ENCODE measurements at places on chromosomes 5 and 9. TPM values are rescaled to one million over a fixed set of nuclear protein-coding genes. Genes with fewer than 3 reads are reported as not detected.

The GFI1B gene
- not detected for total RNA-seq

The ERAP2 gene
- 6.8 TPM for total RNA-seq

The LRSAM1 gene
- 21.2 TPM for total RNA-seq

The SLC6A19 gene
- not detected for total RNA-seq

The TRIM36 gene
- total RNA-seq, result 0.29 TPM

The PCDHA1 gene
- not detected for total RNA-seq

The GDA gene
- total RNA-seq, result not detected

The ORM2 gene
- total RNA-seq, result not detected

The SOHLH1 gene
- not detected for total RNA-seq

The TAF11L10 gene
- not detected for total RNA-seq

The LRRTM2 gene
- 2.6 TPM for total RNA-seq

The C6 gene
- total RNA-seq, result not detected

The TTLL11 gene
- 9.1 TPM for total RNA-seq

The JAKMIP2 gene
- total RNA-seq, result 0.50 TPM

The GCNT4 gene
- 2.3 TPM for total RNA-seq

The FAM151B gene
- total RNA-seq, result 5.0 TPM

The SLC4A9 gene
- total RNA-seq, result not detected

The CCNI2 gene
- total RNA-seq, result not detected

The GRAMD2B gene
- total RNA-seq, result 10.6 TPM

The KIF20A gene
- total RNA-seq, result 12.2 TPM

The IFNA5 gene
- not detected for total RNA-seq

The TXNDC8 gene
- total RNA-seq, result not detected

The CCDC107 gene
- 12.4 TPM for total RNA-seq

The C5orf58 gene
- total RNA-seq, result not detected

The PCDHGA7 gene
- 8.4 TPM for total RNA-seq

The HCN1 gene
- total RNA-seq, result not detected

The FANCG gene
- 23.1 TPM for total RNA-seq

The ERCC8 gene
- total RNA-seq, result 30.7 TPM

The LRRC70 gene
- total RNA-seq, result 0.50 TPM

The SPINK7 gene
- total RNA-seq, result not detected

The LMNB1 gene
- 73.0 TPM for total RNA-seq

The ECSCR gene
- total RNA-seq, result 0.33 TPM

The SEMA4D gene
- 0.66 TPM for total RNA-seq

The ARHGEF39 gene
- 2.9 TPM for total RNA-seq

The LHFPL2 gene
- 84.7 TPM for total RNA-seq

The DNAH5 gene
- total RNA-seq, result 2.6 TPM

The DELE1 gene
- 54.3 TPM for total RNA-seq

The GRXCR2 gene
- total RNA-seq, result not detected

The DPYSL3 gene
- 185 TPM for total RNA-seq

The SPINK6 gene
- total RNA-seq, result not detected

The ADGRD2 gene
- not detected for total RNA-seq

The GPR151 gene
- not detected for total RNA-seq

The GPR21 gene
- 0.17 TPM for total RNA-seq

The PCDHB4 gene
- total RNA-seq, result 0.17 TPM

The ZBTB26 gene
- 3.6 TPM for total RNA-seq

The IGFBPL1 gene
- not detected for total RNA-seq

The IL5 gene
- not detected for total RNA-seq

The CERCAM gene
- 179 TPM for total RNA-seq

The C9orf153 gene
- 0.50 TPM for total RNA-seq

The PCDHGA10 gene
- total RNA-seq, result 14.7 TPM

The CLIC3 gene
- 5.8 TPM for total RNA-seq

The EIF4E1B gene
- total RNA-seq, result not detected

The TMCO6 gene
- 12.5 TPM for total RNA-seq

The HRH2 gene
- not detected for total RNA-seq

The SLC31A1 gene
- total RNA-seq, result 31.6 TPM

The MLANA gene
- total RNA-seq, result not detected

The ARHGEF37 gene
- total RNA-seq, result 2.2 TPM

The FAM240B gene
- total RNA-seq, result not detected
